ENCODE measurements at places on chromosomes 4 and X. TPM values are rescaled to one million over a fixed set of nuclear protein-coding genes. Genes with fewer than 3 reads are reported as not detected.

Gene TCEAL7
- total RNA-seq, result not detected

Gene CT45A2
- not detected for total RNA-seq

DNA sequence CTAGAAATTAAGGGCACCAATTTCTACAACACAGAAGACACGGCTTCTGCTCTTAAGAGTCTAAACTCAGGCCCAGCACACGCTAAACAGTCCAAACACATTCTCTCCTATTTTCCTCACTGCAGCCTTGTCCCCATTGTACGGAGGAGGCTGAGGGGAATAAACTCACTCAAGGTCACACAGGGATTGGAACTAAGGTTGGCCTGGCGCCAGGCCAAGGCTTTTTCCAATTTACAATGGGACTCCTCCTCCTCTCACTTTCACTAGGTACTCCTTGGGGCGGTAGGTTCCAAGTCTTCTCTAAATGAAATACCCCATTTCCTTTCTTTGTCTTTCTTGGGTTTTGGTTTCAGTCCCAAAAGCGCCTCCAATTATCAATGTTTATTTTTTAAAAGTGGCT lies 48.7 kb upstream of the CRMP1 start:
- DNase-seq, result no peak

- no peak for DNase-seq
Observed at GRCh38 chr4:170089668-170090351, at the start of gene AADAT. Gene AADAT (minus strand): TSS chr4:170089956. CDS start chr4:170089690, 266 bp downstream.

DNA sequence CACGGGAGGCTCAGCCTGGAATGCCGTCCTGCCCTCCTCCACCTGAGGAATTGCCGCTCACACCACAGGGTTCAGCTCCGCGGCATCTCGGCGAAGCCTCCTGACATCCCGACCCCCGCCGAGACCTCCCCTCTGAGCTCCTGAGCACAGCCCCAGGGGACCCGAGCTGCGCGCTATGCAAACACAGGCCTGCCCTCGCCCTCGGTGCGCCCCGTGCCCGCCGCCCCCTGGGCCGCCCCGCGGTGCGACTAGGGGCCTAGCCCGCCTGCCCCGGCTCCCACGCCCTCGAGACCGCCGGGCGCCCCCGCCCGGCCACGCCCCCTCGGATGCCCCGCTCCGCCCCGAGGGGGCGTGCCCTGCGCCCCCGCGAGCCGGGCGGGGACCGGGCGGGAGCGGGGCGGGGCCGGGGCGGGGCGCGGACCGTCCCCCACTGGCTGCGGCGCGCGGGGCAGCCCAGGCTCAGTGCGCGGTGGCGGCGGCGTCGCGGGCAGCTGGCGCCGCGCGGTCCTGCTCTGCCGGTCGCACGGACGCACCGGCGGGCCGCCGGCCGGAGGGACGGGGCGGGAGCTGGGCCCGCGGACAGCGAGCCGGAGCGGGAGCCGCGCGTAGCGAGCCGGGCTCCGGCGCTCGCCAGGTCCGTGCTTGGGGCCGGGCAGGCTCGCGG lies at the start of gene FGFR3:
TSS of gene FGFR3 (plus strand) at position 462 of the 664 bp plus-strand sequence. CDS start 642 bp downstream, outside the sequence.
- DNase-seq, result peak; percentile 38

DNA sequence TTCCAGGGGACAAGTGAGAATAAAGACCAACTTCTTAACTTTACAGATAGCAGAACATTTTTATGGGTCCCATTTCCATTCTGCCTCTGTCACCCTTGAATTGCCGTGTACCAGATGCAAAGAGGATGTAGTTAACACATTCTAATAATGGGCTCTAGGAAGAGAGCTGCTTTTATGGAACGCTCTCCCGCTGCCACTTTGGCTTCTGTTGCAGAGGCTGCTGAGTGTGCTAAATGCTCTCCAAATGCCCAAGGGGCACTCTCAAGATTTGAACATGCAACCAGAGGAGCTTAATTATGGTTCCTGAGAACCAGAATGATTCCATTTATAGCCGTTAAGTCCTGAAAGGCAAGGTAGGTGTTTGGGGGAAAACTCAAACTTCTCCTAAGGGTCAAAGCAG lies 28.1 kb upstream of the GPC3 start:
- DNase-seq, result no peak

GRCh38 chrX:122238801-122239200 lies 945.3 kb upstream of the GRIA3 start:
- no peak for DNase-seq

- no peak for DNase-seq
Observed at GRCh38 chr4:151035911-151036310, 20.8 kb upstream of the LRBA start.

- DNase-seq, result peak; percentile 2
Observed at GRCh38 chrX:154596290-154596929, 11.5 kb downstream of the CTAG1A start.

DNA sequence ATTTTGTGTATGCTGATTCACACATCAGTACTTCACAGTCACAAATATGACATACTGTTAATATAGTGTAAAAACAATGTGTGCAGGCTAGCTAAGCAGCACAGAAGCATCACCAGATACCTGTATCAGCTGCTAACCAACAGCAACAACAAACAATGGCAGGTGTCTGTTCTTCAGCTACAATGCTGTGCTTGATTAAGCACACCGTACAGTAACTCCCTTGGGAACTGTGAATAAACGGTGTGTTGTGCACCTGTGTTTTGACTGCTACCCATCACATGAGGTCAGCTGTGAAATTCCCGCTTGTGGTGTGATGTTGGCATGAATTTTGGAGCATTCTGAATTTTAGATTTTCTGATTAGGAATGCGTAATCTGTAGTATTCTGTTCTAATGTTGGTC lies 379.7 kb upstream of the FAT1 start:
- DNase-seq, result no peak

DNA sequence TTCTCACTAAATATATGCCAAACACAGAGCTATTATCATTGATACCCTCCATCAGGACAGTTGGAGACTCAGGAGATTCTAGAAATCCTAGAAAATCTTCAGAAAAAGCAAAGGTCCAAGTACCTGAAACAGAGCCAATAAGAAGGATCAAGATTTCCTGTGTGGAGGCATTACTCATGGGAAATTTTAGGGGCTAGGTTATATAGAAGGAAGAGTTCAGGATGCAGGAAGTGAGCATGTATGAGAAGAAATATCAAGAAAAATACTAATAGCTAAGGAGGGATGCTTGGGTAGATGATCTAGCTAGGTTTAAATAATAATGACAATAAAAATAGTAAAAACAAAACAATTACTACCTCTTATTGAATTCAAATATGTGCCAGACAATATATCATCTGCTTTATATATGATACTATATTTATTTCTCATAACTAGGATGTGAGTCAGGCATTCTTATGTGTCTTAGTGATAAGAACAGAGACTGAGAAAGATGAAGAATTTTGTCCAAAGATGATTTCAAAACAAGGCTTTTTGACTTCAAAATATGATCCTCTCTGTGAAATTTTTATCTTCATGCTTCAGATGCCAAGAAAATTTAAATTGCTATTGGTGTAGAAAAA lies 66.4 kb upstream of the HHIP start:
- DNase-seq, result no peak

GRCh38 chr4:8473920-8474590 lies 33.5 kb downstream of the TRMT44 start:
- DNase-seq, result no peak

DNA sequence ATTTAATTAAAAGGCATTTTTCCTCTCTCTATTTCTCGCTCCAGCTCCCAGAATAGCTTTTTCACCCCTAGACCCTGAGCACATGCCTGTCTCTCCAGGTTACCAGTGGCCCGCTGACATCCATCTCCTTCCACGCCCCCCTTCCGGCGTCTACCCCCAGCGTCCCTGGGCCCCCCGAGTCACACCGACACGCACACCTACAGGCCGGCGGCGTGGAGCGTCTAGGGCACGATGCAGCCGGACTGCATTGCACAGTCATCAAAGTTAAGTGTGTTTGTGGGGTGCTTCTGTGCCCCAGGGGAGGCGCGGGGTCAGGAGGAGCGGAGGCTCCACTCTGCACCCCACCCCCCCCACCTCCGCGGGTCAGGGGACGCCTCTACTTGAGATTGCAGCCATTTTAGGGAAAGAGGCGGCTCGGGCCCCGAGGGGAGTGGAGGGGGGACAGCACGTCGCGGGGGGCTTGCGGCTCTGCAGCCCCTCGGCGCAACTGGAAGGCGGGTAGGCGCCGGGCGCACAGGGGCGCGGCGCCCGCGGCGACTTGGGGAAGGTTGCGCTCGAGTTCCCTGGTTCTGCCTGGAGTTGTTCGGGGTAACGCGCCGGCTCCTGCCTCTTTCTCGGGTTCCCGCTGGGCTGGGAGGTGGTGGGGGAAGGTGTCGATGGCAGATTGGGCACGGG lies 112.7 kb downstream of the DHX15 start:
- peak; percentile 1 for DNase-seq

Data from CD4-positive, alpha-beta memory T cell (primary cell).